Chondrocyte (in vitro differentiated cells): ENCODE measurements at places on chromosomes 12 and 14.

- DNase-seq: no peak
Measured at GRCh38 chr14:89724628-89724960, 229.9 kb downstream of the EFCAB11 start.

DNA sequence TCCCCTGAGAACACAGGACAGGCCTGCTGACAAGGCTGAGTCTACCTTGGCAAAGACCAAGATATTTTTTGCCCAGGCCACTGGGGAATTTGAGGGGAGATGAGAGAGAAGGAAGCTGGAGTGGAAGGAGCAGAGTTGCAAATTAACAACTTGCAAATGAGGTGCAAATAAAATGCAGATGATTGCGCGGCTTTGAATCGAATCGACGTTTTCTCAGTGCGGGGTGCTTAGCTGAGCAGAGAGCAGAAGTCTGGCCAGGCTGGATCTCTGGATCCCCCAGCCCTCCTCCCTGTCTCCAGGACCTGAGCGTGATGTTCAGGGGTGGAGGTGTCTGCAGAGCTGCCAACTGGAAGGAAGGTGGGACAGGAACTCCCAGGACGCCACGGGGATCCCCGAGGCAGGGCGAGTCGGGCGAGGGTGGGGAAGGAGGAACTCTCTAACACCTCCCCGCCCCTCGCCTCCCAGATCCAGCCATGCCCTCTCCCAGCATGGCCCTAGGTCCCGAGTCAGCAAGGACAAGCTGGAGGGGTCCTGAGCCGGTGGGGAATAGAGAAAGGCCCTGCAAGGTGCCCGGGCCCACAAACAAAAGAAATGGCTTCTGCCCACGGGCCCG lies 527 bp upstream of the CARMIL3 start:
- DNase-seq: no peak

DNA sequence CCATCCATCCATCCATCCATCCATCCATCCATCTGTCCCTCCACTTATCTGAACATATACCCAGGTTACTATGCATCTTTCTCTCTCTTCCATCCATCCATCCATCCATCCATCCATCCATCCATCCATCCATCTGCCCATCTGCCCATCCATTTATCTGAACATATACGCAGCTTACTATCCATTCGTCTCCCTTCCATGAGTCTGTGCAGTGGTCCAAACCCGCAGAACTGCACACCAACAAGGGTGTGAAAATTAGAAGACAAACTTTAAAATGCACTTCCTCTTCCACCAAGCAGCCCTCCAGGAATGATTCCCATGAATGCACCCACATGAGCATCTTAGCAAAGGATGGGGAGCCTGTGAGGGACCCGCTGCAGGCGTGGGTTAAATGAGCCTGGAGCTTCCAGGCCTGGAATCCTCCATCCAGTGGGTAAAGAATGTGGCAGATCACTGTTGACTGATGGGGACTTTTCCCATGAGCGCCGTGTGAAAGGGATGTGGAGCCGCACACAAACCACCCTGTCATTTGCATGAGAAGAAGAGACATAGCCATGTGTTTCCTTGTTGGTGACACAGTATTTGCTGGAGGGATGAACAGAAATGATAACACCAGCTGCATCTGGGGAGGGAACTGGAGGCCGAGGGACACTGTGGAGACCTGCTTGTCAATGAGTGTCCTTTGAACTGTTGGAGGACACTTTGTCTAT lies 376.6 kb downstream of the ADGRD1 start:
- DNase-seq: no peak

DNA sequence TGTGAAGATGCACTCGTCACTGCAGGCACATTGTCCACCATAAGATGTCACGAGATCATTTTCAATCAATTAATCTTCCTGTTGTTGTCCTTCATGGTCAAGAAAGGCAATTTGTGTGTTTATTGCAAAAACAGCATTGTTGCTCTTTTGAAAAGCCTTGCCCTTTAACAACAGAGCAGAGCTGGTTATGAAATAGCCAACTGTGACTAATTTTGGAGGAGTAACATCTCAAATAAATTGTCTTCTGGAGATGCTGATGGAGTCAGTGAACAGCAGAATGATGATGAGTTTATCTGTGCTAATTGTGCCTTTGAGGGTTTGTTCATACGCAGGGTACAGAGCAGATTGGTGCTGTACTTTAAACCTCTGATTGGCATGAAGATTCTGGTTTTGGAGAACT lies 88.3 kb upstream of the E2F7 start:
- no peak for DNase-seq

DNA sequence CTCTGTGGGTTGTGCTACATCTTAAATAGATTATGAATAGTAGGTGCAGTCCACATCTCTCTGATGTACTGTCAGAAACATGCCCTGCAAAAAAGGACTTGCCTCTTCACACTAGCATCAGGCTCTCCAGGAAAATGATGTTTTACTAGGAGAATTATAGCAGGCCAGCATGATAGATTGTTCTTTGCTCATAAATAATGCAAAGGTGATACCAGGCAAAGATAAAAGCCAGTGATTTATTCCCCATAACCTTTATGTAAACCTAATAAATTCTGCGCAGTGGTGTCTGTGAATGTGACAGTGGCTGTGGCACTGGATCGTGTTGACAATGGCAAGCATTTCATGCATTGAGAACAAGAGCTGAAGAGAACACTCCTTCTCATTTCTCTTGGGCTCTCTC lies 646.5 kb upstream of the SEL1L start:
- DNase-seq: no peak

DNA sequence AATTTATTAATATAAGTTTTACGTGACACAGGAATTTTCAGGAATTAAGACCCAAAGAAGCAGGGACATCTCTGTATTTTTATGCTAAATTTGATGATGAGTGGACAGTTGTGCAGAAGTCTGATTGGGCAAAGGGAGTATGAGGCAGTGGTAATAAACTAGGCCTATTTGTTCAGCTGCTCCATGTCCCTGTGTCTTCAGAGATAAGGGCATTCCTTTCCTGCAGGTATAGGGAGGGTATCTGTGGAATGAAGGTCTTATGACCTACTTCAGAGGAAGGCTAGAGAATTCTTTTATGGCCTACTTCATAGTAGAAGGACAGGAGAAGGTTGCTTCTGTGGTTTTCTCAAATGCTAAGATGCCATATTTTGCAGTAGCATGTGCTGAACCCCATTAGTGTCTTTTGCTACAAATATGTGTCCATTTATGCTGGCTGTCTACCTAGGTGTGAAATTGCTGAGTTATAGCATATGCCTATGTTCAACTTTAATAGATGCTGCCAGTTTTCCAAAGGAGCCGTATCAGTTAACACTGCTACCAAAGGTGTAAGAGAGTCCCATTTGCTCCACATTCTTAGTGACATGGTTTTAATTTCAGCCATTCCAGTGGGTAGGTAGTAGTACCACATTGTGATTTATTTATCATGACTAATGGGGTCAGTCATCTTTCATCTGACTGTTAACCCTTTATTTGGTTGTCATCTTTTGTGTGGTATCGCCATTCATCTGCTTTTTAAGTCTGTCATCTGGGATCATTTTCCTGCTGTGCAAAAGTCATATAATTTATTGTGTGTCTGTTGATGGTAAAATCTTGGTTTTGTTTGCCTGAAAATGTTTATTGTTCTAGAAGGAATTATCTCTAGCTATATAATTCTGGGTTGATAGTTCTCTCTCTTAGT lies 410.7 kb upstream of the RGS6 start:
- no peak for DNase-seq

DNA sequence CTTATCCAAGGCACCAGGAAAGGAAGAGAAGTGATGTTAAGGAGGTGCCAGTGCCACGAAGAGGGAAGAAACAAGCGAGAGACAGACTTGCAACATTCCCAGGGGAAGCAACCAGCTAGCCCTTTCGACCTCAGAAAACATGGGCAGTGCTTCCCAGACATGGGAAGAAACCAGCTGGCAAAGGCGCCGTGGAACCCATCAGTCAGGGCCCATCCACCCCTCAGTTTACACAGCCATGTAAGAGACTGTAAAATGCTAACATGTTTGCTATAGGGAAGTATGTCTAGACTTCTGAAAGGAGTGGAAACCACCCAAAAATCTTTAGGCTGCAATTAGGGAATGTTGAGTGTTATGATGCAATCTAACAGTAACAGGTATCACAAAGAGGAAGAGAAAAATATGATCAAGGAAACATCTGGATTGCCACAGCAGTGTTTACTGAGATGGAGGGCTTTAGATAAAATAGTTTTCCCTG lies 26.3 kb downstream of the ANAPC5 start:
- no peak for DNase-seq

GRCh38 chr12:17203497-17203896 lies 597.5 kb upstream of the LMO3 start:
- DNase-seq: no peak

GRCh38 chr12:38648813-38649212 lies 256.6 kb downstream of the CPNE8 start:
- DNase-seq: no peak

DNA sequence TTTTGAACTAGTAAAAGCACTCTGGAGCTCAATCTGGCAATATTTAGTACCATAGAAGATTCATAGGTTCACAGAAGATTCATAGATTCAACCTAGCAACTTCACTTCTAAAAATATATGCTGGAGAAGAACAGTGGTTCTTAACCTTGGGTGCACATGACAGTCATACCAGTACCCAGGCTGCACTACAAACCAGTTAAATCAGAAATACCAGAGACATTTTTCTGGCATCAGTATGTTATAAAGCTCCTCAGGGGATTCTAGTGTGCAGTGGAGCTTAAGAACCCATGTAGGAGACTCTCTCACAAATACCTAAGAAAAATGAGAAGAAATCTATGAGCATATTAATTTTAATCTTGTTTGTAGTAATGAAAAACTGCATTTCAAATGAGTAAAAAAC lies 46.6 kb downstream of the CNTN1 start:
- no peak for DNase-seq

GRCh38 chr12:44795970-44796369 lies 80.1 kb downstream of the NELL2 start:
- no peak for DNase-seq

- DNase-seq: no peak
Measured at GRCh38 chr14:93337884-93338283, 5.0 kb upstream of the BTBD7 start.

GRCh38 chr14:61343991-61344405 lies 22.6 kb downstream of the PRKCH start:
- DNase-seq: no peak

GRCh38 chr12:9856151-9856550 lies 13.0 kb downstream of the CLEC2B start:
- DNase-seq: no peak

- DNase-seq: no peak
Measured at GRCh38 chr14:72700338-72701236, 193.3 kb downstream of the DPF3 start.

- DNase-seq: no peak
Measured at GRCh38 chr12:83664650-83665049, 977.9 kb downstream of the TMTC2 start.

DNA sequence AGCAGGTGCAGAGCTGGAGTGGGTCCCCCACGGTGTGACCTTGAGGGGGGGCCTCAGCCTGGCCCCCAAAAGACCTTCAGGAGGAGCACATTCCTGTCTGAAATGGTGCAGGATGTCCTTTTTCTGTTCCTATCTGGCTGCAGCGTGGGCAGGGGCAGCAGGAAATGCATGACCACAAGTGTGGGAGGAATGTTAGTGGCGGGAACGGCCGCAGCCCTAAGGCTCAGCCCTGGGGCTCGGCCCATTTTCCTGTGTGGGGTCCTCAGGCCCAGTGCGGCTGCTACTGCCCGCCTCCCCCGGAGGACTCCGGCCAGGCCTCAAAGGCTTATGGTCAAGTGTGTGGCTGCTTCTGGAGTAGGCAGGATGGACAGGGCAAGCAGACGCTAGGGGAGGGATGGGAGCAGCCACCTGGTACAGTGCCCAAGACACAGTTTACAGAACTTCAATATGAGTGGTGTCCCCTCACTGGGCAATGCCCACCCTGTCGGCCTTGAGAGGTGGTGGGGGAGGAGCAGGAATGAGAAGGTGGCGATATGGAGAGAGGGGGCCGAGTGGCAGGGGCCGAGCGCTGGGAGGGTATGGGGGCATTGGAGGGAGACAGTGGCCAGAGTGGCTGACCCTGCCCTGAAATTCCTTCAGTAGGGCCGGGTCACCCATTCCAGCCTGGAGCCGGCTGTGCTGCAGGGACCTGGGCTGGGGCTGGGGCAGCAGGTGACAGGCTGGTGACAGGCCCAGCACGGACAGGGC lies 137.4 kb downstream of the CALM1 start:
- DNase-seq: no peak

DNA sequence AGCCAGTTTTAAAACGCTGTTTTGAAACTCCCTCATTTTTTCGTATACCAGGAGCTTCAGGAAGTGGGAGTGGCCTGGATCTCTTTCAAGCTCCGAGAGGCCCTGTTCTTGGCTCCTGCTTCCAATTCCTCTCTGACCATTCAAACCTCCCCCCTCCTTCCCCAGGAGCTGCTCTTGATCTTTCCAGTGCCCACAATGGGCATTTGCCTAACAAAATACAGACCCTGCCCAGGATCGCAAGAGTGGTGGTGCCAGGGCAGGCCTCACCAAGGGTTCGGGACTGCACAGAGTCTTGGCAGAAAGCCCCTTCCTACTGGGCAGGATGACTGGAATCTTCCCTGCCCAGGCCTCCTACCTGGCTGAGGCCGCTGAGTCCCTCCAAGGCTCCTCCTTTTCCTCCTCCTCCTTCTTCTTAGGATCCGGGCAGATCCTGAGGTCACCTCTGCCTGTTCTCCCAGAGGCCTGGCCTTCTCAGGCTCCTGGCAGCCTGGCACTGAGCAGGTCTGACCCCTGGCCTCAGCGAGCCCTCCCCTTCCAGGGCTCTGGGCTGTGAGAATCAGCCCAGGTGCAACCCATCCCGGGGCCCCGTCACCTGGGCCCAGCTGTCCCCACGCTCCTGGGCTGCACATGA lies 46.9 kb upstream of the NOS1 start:
- DNase-seq: no peak

GRCh38 chr12:612293-612692 lies 51.0 kb downstream of the NINJ2 start:
- no peak for DNase-seq

- peak; percentile 86 for DNase-seq
Measured at GRCh38 chr14:90551733-90552464, 155.1 kb downstream of the CALM1 start.

GRCh38 chr14:81400852-81401251 lies 728 bp upstream of the STON2 start:
- no peak for DNase-seq

DNA sequence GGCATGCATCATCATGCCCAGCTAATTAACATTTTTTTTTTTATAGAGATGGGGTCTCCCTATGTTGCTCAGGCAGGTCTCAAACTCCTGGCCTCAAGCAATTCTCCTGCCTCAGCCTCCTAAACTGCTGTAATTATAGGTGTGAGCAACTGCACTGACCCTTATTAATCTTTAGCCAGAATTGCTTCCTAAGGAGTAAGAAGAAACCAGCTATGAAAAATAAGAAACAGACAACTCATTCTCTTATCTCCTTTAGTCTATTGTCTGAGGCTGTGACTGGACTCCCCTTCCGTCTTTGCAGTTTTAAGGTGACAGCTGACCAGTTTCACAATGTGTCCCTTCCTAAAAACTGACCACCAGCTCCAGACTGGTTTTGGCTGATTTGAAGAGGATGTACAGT lies 52.4 kb downstream of the EMP1 start:
- no peak for DNase-seq

GRCh38 chr14:73567951-73568885 lies 795 bp upstream of the ACOT2 start:
- DNase-seq: no peak
